NCI-H524 (cell line): ENCODE measurements at places on chromosomes 3 and 15.
A peak's percentile ranks its signal among the peaks of the same experiment; 100 is the strongest.

- no peak for DNase-seq
These were observed 75.0 kb downstream of the MEGF11 start for GRCh38 chr15:66178531-66178910.

DNA sequence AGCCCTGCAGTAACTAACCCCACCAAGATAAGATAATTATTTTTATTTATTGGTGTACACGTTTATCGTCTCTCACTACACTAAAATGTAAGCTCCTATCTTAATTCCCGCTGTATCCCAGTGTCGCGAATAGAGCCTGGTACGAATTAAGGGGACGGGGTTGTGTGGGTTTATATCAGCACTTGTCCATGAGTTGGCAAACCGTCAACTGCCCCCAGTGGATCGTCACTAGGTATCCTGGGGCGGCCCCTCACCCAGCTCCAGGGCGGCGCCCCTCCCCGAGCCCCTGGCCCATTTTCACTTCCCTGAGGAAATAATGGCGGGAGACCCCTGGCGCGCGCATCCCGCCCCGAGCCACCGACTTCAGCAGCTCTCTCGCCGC is 465 bp downstream of the RUVBL1 start:
- peak; percentile 40 for DNase-seq

DNA sequence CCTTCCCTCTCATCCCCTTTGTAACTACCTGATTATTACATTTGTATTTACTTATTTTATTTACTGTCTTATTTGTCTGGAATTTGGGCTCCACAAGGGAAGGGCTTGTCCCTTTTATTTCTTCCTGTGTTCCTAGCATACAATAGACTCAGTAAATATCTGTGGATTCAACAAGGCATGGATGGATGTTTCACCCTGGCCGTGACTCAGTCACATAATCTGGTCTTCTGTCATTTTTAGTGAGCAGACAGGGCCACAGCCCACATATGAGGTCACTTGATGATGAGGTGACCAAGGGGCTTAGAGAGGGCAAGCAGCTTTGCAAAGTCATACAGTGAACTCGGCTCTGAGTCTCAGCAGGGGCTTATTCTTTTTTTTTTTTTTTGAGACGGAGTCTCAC is 7.8 kb upstream of the DAG1 start:
- DNase-seq = no peak

DNA sequence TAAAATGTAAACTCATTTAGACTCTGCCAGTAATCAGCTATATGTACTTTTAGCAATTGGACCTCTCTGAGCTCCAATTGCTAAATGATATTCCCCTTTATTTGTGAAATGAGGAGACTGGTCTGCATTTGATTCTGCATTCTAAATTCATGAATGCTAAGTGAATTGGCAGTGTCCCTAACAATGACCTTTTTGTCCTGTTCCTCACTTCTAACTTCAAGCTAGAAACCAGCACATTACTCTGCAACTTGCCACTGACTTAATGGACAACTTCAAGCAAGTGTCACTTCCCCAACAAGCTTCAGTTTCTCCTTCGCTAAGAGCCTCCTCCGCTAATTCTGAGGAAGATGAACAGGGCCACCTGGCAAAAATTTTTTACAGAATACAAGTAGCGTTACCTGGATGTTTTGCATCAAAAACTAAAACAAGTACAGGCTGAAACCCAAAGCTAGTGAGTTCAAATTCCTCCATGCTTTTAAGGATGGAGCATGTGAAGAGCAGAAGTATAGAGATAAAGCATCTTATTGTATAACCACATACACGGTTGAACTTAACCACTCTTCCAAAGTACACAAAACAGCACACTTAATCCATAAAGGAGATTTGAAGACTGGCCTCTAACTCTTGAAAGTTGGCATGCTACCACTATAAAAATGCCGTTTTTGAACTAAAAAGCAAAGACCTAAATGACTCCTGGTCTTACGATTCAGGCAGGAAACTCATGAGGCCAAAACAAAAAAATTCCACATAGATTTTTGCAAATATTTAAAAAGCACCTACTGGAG is 207.6 kb downstream of the MAGI1 start:
- DNase-seq = no peak

GRCh38 chr3:77328690-77329089 is 288.8 kb downstream of the ROBO2 start:
- DNase-seq = no peak

DNA sequence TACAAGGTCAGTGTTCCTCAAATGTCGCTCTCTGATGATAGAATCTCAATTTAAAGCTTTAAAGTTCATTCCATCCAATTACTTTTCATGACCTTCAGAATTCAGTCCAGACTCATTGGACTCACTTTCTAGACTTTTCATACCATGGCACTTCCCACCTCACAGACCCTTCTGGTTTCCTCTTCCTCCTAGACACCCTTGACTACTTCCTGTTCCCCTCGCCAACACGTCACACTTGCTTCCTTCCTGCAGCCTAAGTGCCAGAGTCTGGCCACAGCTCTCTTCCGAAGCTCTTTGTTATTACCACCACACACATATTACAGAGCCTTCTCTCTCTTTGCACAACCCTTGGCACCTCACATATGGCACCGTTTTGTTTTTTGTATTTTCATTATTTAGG is 59.1 kb upstream of the UMPS start:
- no peak for DNase-seq

- DNase-seq = peak; percentile 45
These were observed 173.2 kb downstream of the TCF12 start for GRCh38 chr15:57091636-57092035.

DNA sequence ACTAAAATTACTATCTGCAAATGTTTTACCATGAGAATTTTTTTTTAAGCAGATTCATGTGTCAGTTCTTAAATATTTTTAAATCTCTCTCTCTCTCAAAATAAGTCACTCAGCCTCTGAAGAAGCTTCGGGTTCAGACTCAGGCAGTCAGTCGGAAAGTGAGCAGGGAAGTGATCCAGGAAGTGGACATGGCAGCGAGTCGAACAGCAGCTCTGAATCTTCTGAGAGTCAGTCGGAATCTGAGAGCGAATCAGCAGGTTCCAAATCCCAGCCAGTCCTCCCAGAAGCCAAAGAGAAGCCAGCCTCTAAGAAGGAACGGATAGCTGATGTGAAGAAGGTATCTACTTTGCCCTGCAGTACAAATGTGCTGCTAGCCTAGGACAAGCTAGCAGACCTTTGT is 24.1 kb downstream of the CHD2 start:
- DNase-seq = no peak

- peak; percentile 61 for DNase-seq
These were observed 57.8 kb upstream of the HRH1 start for GRCh38 chr3:11096266-11097139.

- peak; percentile 47 for DNase-seq
These were observed 29.3 kb upstream of the ST3GAL6 start for GRCh38 chr3:98733812-98734281.

GRCh38 chr3:46868287-46868686 is 5.0 kb upstream of the MYL3 start:
- no peak for DNase-seq

DNA sequence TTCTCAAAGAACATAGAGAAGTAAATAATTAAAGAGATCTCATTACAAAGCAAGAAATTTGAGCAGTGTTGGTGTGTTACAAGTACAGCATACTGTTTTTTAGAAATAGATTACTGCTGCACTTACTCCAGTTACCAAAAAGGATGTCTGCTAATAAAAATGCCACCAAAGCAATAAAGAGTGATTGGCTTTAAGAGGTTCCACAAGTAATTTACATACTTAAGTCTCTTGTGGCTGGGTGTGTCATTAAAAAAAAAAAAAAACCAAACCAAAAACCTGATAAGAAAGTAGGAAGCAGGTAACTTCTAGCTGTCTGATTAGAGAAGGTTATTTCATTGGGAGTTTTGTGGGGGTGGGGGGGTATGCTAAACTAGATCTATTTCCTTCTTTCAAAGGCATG is 15.2 kb downstream of the RAB11A start:
- no peak for DNase-seq

- peak; percentile 23 for DNase-seq
These were observed 440 bp downstream of the PRTG start for GRCh38 chr15:55742498-55742926.

GRCh38 chr3:24174614-24175013 is 229.5 kb downstream of the NR1D2 start:
- DNase-seq = no peak

- no peak for DNase-seq
These were observed 41.1 kb downstream of the VGLL3 start for GRCh38 chr3:86949850-86950249.

DNA sequence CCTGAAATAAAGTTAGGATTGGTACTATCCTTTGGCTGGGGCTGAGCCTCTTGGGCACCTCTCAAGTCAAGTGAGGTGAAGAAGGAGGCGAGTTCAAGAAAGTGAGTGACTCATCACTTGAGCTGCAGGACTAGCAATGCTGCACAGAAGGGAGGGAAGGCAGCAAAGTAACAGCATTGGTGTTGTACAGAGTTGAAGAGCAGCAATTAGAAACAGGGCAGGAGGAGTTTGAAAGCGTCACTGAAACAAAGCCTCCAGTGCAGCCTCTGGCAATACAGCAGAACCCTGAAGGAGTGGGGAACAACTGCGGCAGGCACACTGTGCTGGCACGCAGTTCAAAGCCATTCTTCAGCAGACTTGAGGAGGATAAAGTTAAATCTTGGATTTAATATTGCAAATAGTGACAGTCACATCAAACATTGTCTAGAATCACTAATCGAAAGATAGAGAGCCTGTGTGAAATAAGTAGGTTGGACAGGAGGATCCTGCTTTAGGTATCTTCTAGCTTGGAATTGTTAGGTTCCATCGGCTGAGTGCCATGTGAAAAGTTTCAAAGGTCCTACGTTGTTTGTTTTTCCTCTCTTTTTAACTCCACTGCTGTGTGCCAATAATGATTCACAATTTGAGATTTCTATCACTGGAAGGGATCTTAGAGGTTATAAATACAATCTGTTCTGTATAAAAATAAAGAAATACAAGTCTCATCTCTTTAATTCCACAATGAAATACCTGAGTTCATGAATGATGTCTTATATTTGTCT is 479.8 kb downstream of the NAALADL2 start:
- no peak for DNase-seq

- DNase-seq = no peak
These were observed 34.3 kb downstream of the INTS14 start for GRCh38 chr15:65576664-65577063.

GRCh38 chr3:123201223-123201556 is 553 bp upstream of the SEC22A start:
- no peak for DNase-seq

DNA sequence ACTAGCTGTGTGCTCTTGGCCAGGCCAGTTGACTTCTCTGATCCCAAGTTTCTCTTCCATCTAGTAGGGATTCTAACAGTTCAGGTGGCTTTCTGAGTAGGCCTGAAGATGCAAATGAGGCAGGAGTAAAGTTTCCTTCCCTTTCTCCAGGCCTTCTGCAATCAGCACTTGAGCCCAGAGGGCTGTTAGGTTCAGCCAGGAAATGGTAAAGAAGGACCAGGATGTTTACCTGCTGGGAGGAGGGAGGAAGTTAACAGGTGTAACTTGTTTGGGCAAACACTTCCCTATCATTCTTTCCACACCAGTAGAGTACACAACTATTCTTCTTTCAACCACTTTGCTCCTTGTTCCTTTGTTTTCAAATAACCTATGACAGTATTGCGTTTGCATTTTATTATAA is 13.3 kb upstream of the TNFSF10 start:
- DNase-seq = no peak

DNA sequence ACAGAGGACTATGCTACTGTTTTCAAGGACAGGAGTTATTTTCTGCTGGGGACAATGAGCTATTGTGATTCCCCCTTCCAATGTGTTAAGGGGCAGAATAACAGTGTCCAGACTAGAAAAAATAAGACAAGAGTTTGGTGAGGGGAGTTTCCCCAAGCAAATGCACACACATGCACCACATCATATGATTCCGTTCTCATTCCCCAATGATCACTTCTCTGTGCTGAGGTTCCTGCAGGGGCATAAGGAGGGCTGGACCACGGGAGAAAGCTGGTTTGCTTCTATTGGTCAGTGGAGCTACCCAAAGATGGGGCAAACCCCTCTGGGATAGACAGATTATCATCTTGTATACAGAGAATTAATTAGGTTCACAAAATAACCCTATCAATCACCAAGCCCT is 80.6 kb downstream of the RBPMS2 start:
- no peak for DNase-seq

DNA sequence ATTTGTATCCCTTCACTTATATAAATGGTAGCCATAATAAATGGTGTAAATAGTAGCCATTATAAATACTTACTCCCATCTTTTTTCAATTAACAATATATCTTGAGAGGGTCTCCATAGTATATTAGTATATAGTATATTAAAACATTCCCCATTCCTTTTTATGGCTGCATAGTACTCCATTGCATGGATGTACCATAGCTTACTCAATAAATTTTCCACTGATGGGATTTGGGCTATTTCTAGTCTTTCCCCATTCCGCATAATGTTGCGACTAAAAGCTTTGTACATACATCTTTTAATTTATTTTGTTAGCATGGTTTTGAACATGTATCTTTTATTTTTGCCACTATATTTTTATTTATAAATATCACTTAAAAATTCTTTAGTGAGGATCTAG is 366.3 kb downstream of the IL20RB start:
- DNase-seq = no peak

DNA sequence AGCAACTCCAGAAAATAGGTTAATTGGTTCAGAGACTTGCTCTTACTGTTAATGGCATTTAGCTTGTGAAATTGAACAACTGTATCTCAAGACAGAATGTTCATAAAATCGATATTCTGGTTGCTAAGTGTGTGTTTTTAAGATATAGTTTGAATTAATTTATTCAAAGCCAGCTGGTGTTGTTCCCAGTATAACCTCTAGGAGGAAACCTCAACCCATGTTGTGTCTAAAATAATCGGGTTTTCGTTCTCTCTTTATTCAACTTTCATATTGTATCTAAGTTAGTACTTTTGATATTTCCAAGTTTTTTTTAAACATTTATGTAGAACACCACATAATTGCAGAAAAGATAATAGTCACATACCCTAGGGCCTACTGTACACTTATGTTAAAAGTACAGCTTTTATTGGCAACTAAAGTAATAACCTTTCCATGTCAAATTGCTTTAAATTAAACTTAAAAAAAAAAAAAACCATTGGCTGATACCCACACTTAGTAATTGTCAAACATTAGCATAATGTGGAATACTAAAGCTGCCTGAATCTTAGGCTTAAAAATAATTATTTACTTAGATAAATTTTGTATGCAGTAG is 90.9 kb downstream of the SAMMSON start:
- DNase-seq = peak; percentile 28

DNA sequence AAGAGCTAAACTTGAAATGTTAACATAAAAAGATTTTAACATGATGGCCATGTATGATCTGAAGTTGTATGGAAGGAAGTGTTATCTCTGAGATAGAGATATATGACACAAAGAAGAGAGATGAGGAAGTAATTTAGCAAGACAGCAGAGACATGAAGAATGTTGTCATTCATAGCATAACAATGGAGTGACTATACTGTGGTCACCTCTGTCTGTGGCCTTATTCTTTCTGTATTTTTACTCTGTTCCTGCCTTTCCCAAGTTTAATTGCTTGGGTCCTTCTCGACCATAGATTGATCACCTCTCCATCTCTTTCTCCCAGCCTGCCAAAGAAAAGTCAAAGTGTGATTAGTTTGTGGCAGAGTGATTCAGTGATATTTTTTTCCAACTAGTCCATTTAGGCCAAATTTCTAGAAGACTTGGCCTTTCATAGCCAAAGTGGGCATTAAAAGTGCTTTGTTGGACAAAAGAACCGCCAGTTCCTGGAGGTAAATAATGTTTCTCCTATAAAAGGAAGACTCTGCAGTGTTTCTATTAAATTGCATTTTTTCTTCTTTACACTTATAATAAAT is 711.9 kb downstream of the CADM2 start:
- no peak for DNase-seq
